ENCODE measurements at places on chromosomes 11 and 22.
A peak's percentile ranks its signal among the peaks of the same experiment; 100 is the strongest.

DNA sequence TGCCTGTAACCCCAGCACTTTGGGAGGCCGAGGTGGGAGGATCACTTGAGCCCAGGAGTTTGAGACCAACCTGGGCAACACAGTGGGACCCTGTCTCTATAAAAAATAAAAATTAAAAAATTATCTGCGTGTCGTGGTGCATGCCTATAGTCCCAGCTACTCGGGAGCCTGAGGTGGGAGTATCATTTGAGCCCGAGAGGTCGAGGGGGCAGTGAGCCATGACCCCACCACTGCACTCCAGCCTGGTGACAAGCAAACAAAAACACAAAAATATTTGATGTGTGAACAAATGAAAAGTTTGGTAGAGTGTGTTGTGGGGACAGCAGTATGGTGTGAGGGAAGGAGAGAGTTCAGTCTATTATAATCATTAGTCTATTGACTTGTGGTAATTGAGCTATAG, 90.8 kb upstream of the PARVA start:
- DNase-seq, result no peak

DNA sequence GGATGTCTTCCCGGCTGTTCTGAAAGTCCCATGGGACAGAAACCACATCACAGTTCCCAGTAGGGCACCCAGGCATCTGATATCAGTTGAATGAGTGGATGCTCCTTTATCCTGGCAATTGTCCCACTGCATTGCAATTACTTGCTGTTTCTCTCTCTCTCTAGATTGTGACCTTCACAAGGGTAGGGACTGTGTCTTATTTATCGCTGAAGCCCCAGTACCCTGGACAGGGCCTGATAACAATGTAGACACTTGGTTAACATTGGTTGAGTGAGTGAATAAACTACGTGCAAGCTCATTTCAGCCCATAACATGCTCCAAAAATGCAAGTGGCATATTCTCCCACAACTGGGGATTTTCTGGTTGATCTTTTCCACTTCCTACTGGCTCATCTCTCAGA, 193.7 kb upstream of the NARS2 start:
- DNase-seq, result no peak

DNA sequence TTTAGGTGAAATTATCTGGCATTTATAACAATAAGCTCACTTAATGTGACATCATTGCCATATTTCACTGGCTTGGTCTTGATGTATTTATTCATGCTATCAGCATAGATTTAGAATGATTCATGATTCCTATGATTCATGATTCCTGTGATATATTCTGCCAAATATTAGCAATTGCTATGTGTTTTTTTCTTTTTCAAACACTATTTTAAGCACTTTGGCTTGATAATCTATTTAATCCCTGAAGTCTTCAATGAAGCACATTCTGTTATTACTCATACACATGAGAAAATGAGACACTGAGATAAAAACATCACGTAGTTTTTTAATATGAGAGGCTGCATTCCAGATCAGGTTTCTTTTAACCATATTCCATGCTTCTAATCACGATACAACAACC, 78.5 kb downstream of the LUZP2 start:
- DNase-seq, result no peak

DNA sequence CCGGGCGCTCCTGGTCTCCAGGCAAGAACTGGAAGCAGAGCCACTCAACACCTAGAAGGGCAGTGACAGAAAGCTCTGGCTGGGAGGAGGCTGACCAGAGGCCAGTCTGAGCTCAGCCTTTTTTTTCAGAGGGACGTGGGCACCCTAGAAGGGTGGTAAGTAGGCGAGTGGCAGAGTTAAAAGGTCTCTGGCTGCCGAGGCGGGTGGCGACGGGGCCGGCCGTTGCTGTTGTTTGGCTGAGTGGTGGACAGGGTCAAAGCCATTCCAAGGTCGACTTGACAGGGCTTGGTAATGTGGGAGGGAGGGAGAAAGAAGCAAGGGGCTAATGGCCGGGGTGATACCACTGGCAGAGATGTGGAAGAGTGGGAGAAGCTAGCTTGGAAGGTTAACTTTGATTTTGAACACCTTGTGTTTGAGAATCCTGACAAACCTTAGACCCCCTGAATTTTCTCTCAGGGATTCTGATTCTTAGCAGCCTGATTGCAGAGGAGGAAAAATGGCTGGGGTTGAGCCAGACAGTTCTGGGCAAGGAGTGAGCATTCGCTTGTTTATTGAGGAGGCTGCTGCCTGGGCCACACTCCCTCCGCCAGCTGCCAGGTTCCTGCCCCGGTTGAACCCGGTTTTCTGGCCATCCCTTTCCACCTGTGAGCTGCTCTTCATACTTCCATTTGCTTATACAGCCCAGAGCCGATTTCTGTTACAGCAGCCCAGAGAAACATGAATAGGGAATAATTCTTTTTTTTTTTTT, 868 bp upstream of the SYCE3 start:
- DNase-seq, result peak; percentile 23

DNA sequence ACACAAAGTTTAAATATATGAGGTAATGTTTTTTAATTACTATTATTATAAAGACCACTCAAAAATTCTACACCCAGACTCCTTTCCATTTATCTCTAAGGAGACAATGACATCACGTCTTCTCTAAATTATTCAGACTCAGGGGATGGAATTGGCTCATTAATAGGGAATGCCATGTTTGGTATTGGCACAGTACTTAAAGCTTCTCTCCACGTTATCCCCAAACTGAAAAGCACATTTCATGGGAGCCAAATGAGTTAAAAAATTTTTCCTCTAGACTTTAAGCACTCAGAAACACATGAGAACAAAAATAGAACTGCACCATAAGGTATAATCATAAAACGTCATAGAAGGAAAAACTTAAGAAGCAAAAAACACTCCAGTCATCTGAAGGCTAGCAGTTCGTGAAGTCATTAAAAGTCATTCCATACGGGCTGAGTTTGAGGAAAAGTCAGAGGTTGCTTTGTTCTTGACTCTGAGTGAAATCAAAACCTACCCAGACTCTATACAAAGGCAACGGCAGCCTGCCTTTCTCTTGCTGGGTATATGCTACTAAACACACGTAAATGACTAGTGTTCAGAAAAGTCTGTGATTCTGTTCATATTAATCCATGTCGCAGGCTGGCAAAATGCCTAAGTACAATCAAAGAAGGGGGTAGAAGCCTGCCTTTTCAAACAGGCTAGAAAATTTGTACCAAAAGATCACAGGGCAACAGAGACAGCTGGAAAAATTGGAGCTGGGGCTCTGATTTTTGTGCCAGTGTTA, 8.7 kb upstream of the MPPED2 start:
- DNase-seq, result no peak

GRCh38 chr11:119671051-119671450, 57.9 kb downstream of the NECTIN1 start:
- no peak for DNase-seq

GRCh38 chr11:17395554-17395961, 7.1 kb upstream of the KCNJ11 start:
- no peak for DNase-seq

DNA sequence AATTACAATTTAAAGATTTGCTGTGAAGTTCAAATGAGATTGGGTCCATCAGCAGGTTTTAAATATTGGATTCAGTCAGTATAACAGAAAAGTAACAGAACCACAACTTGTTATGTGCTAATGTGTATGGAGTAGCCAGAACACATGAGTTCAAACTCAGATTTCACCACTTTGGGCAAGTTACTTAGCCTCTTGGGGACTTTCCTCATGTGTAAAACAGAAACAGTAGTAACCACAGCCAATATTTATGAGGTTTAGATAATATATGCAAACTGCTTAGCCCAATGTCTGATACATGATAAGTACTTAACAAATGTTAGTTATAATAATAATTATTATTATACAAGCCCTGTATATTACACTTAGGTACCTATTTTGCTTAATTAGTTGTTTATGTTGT, 21.8 kb upstream of the SLC5A12 start:
- DNase-seq, result no peak

- DNase-seq, result no peak
Measured at GRCh38 chr11:66020618-66021357, 5.5 kb downstream of the CATSPER1 start.

DNA sequence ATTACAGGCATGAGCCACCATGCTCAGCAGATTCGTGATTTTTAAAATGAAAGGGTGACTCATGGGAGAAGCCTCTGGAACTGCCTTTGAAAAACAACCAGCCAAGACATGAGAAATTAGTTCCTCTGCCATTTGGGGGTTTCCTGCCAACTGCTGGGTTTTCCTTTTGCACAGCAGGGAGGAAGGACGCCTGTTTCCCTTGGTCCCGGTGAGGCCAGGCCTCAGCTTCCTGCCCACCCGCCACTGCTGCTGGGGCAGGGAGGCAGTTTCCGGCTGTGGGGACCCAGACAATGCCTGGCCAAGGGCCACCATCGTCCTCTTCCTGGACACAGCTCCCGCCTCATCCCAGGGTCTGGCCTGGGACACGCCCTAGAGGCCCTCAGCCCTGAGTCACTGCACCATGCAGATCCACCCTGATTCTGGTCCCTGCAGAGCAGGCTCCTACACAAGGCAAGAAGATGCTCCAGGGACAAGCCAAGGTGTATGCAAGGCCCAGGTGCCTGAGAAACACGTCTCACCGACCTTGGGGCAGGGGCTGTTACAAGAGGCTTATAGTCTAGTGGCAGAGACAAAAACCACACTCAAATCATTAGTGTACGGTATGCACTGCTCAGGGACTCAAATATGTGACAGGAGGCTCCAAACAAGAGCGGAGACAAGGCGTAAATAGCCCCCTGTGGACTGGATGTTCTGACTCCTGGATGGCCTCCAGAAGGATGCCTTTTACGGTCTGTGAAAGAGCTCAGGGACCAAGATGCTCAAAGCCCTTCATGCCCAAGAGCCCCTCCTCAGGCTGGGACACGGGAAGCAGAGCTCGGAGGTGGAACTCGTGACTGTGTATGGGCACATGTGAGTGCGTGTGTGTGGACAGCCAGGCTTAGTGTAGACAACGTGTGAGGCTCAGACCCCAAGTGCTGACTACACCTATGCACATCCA, 10.0 kb downstream of the PPM1F start:
- no peak for DNase-seq

GRCh38 chr22:39665229-39665628, 94.7 kb downstream of the CACNA1I start:
- DNase-seq, result no peak

DNA sequence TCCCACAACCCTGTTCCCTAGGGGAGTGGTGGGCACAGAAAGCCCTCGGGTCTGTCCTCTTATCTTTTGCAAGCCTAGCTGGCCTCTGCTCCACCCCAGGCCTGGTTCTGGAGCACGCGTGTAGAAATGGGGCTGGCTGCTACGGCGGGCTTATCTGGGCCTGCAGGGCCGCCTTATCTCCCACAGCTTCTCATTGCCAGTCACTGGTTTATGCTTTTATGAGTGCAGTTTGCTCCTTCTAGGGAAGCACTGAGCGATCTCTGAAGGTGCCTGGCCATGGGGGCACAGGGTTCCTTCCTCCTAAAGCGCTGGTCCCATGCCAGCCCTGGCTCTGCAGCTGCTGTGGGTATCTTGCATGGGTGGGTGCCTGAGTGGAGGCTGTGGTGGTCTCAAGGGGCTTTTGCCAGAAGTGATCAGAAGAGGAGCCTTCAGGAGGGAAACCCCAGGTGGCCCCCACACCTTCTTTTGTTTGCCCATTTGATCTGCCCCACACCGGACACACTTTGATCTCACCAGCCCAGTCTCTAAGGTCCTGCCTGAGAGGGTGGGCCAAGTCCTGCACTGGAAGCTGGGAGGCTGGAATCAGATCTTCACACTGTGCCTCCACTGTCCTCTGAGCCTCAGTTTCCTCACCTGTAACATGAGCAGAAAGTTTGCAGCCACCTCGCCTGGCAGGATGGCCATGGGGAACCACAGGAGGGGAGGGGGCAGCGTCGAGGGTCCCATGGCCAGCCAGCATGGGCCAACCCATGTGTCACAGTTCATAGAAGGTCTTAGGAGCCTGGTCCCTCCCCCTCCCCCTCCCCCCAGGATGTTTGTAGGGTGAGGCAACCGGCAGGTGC, 86.6 kb upstream of the FGF3 start:
- DNase-seq, result no peak

- DNase-seq, result no peak
Measured at GRCh38 chr11:62817129-62817528, 11.9 kb upstream of the NXF1 start.

DNA sequence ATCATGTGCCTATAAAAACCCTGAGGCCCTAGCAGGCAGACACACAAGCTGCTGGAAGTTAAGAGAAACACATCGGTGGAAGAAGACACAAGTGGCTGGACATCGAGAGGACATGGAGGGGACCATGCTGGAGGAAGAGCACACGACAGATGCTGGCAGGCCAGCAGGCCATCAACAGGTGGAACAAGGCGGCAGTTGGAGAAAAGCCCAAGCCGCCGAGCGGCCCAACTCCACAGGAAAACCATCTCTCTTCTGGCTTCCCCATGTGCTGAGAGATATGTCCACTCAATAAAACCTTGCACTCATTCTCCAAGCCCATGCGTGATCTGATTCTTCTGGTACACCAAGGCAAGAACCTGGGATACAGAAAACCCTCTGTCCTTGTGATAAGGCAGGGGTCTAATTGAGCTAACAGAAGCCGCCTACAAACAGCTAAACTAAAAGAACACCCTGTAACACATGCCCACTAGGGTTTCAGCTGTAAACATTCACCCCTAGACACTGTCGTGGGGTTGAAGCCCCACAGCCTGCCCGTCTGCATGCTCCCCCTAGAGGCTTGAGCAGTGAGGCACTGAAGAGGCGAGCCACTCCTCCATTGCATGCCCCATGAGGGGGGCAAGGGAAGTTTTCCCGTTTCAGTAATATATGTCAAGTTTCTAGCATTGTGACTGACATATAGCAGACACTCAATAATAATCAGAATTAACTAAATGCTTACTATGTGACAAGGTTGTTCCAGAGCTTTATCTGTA, 39.0 kb upstream of the MMP20 start:
- DNase-seq, result no peak

GRCh38 chr11:75285776-75286360, 45.3 kb downstream of the TPBGL start:
- DNase-seq, result no peak
